ENCODE measurements at places on chromosomes 6 and 20.

DNA sequence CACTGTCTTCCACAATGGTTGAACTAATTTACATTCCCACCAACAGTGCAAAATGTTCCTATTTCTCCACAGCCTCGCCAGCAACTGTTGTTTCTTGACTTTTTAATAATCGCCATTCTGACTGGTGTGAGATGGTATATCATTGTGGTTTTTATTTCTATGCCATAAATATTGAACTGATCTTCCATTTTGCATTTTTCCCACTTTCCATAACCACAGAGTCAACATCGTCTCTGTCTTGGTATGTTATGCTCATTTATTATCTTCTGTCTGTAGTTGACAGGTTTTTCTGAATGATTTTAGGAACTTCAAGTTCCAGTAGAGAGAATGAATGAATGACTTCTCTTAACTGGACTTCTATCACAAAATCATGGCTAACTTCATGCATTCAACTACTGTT is 259.8 kb downstream of the UST start:
- DNase-seq = no peak

- DNase-seq = no peak
These were observed 301.9 kb upstream of the TBX18 start for GRCh38 chr6:85066266-85066665.

DNA sequence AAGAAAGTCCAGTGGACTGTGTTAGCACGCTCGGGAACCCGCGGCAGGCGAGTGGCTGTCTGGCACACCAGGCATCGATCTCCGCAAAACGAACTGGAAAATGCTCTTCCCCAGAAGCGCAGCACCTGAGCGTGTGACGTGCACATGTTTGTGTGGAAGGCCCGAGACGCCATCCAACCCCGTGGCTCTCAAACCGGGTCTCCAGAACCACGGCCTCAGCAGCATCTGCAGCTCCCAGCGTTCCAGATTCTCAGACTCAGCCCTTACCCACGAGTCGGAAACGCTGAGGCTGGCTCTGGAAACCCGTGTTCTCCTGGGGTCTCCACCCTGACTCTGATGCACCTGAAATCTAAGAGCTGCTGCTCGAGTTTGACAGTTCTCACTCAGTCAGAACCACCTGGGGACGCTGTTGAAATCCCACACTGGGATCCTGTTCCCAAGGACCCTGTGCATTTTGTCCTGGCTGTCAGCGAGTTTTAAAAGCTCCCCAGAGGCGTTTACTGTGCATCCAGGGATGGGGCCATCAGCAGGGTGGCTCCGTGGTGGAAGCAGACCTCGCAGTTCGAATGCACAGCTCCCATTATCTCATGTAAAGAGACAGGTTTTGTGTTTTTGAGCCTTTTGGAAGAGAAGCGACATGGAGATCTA is 69.0 kb downstream of the DLL1 start:
- no peak for DNase-seq

DNA sequence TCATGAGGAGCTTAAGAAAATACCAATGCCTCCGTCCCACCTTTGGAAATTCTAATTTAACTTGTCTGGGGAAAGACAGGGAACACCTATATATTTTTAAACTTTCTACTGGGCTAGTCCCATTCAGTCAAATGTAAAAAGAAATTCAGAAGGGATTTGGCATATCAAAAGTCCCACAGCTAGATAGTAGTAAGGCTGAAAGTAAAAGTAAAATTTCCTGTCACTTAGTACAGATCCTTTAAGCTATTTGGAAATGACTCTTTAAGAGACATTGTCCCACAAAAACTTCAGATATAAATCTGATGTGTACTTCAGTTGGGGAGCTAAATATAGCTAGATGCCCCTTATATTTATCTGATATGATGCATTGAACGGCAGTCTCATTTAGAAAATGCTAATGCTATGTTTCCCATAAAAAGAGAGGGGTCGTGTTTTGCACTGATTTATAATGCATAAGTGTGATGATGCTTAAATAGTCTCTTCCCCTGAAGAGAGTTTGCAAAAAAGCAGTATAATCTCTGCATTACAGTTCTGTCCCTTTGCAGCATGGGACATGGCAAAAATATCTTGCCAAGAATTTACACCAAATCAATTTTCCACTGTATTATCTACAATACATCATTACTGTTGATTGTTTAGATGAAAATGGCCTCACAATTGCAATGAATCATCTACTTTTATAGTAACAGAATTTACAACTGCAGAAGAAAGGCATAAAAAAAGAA is 860.8 kb upstream of the MAP3K7 start:
- no peak for DNase-seq

DNA sequence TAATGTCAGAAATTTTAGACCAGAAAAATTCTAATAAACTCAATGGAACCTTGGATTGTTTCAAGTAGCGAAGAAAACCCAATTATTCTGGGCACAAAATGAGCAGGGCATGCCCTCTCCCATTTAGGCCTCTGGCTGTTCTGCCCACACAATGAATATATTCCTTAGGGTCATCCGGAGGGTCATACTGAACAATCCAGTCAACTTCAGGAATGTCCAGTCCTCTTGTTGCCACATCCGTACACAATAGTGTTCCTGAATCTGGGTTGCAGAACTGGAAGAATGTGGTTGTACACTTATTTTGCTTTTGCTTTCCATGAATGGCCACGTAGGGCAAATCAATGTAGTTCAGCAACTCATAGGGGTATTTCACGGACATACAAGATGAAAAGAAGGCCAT is 23.4 kb upstream of the RNF144B start:
- DNase-seq = no peak

- DNase-seq = no peak
These were observed 42.3 kb downstream of the GPR63 start for GRCh38 chr6:96794980-96795379.

DNA sequence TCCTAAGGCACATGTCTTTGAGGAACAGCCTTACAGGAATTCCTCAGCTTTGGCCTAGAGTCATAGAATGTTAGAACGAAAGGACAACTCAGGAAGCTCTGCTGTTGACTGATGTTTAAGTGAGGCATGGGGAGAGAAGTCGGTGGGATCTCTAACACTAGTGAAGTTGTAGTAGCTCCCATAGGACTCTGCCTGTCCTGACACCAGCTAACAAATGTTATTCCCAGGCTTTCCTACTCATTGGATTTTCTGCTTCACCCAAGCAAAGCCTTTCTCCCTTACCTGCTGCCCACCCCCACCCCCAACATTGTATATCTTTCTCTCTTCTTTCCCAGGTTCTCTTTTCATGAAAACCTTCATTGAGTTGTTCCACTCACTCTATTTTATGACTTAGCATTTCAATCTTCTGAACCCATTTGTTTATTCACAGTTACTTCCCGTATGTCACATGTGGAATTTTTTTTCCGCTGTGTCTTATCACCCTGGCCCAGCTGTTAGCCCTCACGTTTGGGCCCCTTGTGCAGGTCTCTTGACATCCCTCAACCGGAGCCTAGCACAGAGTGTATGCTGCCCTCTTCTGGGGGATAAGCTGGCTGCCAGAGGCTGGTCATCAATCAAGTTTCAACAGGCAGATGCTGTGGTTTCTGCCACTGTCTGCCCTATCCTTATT is 39.2 kb upstream of the RNF8 start:
- no peak for DNase-seq

DNA sequence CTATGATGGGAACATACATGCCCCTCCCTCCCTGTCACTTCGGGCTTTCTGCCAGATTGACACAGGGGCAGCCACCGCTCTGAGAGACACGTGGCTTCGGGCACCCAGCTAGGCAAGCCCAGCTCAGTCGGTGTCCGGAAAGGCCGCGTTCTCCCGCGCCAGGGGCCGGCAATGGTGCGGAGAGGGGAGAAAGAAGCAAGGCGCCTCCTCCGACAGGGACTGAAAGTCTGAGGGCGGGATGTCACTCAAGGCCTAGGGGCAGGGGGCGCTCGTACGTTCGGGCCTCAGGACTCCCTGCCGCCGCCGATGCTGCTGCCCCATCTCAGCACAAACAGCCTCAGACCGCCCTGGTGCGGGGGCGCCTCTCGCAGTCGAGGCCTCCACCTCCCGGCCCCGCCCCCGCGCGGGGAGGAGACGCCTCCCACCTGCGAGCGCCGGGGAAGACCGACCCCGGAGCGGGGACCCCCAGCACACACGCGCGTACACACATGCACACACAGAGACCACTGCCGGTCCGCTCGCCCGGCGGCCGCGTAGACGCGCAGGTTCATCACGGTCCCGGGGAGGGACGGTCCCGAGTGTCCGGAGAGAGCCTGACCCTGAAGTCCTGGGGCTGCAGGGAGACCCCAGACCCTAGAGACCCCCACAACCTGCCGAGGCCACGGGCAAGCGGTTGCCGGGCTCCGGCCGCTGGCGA is 1.9 kb downstream of the GRM4 start:
- DNase-seq = peak; percentile 59

DNA sequence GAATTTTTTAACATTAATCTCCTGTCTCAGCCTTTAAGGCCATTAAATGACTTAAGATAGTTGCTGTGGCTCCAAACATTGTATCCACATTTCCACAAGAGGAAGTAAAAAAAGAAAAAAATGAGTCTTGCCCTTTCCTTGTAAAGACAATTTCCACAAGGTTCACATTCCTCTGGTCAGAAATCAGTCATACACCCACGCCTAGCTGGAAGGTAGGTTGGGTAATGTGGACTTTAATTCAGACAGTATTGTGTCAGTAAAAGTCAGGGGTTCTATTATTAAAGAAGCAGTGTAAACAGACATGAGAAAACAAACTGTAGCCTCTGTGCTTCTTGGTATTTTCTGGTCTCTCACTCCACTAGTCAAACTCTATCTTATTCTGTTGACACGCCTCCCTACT is 682.0 kb downstream of the GRIK2 start:
- no peak for DNase-seq

GRCh38 chr6:144349690-144350527 is 64.8 kb downstream of the UTRN start:
- DNase-seq = no peak
